Activated CD8-positive, alpha-beta memory T cell treated with anti-CD3 and anti-CD28 coated beads for 1 hour (primary cell): ENCODE measurements at places on chromosomes 16 and 17.

DNA sequence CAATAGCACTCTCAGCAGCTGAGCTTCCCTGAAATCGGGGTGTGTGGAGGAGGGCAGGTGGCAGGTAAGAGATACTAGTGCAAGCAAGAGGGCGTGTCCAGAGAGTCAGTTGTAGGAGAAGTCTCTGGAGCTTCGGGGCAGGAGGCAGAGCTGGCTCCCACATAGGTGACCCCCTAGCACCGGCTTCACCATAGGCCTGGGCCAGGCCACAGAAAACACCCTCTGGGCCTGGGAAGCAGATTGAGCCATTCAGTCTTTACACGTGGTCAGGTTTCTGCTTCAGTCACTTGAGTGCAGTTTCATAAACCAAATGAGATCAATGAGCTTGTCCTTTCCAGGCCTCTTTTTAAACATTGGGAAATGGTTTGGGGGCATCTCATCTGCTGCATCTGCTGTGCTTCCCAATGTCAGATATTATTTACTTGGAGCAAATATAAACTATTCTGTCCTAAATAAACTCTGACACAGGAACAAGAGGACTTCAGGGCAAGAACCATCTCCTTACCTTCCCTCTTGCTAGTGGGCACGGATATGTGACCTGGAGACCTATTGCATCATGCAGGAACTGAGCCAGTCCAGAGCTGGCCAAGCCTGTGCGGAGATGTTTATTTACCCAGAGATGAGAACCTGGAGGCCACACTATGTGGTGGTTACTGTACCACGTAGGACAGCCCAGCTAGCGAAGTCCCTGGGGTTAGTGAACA lies 16.1 kb downstream of the CCR7 start:
- DNase-seq, result no peak

GRCh38 chr17:8019166-8019565 lies 16.8 kb downstream of the GUCY2D start:
- DNase-seq, result no peak

- DNase-seq, result no peak
These were observed 25.4 kb upstream of the KRT20 start for GRCh38 chr17:40910441-40910841.

- DNase-seq, result no peak
These were observed 302.2 kb downstream of the C16orf95 start for GRCh38 chr16:87015021-87015420.

GRCh38 chr17:33152783-33153182 lies 140.3 kb downstream of the ASIC2 start:
- DNase-seq, result no peak

DNA sequence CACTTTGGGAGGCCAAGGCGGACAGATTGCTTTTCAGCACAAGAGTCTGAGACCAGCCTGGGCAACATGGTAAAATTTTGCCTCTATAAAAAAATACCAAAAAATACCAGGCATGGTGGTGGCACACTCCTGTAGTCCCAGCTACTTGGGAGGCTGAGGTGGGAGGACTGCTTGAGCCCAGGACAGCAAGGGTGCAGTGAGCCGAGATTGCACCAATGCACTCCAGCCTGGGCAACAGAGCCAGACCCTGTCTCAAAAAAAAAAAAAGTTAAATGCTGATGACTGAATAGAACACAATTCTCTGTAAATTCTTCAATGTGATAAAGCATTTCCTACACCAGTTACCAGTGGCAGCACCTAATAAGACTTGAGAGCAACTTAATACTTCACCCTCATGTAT lies 65.7 kb downstream of the KANSL1 start:
- no peak for DNase-seq

DNA sequence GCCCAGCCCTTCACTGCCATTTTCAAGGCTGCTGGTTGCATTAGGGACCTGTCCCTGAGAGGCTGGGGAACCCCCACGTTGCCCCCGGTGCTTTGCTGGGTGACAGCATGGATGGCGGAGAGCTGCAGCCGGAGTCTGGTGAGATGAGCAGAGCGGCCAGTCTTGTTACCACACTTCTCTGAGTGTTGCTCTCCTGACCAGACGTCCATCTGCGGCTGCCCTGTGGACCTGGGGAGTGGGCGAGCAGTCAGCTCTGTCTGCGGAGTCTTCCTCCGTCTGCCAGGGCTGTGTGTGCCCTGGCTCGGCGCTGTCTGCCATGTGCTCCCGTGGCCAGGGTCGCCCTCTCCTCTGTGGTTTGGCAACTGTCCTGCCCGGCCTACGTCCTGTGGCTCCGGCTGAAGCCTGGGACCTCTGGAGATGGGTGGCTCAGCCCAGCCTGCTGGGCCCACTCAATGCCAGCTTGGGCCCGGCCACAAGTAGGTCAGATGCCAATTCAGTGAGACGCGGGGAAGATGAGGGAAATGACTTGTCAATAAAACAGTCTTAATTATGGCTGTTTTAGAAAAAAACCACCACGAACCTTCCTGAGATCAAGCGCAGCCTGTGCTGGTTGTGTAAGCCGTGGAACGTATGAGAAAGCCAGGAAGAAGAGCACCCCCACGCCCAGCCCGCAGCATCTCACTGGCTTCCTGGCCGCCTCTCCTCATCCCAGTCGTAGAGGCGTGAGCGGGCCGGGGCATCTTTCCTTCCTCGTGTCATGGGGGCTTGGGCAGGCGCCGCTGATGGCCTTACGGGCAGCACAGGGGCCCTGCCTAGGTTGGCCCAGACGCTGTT lies 7.9 kb downstream of the KCTD5 start:
- no peak for DNase-seq

- no peak for DNase-seq
These were observed 2.8 kb upstream of the PRKAR1A start for GRCh38 chr17:68509141-68510057.

DNA sequence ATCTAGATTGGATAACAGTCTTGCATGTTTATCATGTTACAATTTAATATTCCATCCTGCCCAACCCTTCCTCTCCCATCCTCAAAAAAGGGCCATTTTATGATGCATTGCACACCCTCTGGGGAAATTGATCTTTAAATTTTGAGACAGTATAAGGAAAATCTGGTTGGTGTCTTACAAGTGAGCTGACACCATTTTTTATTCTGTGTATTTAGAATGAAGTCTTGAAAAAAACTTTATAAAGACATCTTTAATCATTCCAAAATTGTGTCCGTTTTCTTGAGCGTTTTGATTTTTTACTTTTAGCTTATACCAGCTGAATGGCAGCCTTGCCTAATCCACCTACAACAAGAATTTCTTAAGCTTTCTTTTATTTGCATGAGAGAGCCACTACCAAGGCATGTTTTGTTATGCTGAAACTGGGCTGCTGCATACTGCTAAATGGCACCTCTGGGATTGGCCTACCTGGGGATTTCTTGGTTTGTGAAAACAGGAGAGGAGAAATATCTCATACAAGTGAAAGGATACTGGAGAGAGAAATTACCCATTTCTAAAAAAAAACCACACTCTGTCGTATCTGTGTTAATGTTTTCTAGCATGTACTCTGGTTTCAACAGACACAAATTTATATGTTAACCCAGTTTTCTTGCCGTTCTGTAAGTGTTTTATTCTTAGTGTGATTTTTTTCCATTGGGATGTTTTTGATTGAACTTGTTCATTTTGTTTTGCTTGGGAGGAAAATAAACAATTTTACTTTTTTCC lies 52.2 kb downstream of the TUBD1 start:
- no peak for DNase-seq

DNA sequence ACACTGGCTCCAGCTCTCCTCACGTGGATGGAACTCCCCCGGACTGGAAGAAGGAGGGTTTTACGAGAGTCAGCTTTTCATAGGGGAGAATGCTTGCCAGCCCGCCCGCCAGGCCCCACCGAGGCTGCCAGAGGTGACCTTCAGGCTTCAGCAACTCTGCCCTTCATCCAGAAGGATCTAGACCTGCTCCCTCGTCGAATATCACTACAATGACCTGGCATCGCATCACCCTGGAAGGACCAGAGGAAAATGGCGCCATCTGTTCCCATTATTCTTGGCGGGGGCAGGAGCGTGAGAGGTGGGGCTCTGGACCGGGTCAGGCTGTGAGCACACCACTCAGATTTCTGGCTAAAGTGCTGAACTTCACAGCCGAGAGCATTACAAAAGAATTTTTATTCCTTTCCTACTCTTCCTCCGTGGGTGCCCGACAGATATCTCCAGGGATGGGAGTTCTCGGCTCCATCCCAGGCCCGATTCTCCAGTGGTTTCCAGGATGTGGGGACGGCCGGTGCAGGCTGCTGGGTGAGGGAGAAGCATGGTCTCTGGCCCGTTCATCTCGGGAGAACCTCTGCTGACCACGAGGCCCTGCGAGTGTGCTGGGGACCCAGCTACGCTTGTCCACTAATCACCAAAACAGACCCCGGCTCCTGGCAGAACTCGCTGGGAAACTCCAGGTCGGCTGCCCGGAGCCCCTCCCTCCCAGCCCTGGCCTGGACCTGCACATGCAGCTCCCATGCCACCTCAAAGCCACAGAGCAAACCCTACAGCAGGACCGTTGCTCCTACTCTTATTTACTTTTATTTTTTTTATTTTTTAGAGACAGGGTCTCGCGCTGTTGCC lies 36.8 kb upstream of the ZNF469 start:
- DNase-seq, result no peak

GRCh38 chr17:82703935-82704865 lies 5.7 kb upstream of the RAB40B start:
- no peak for DNase-seq

GRCh38 chr16:68737046-68737729 lies at the start of gene CDH1:
Gene CDH1, plus strand, starts transcription at chr16:68737292. Its CDS starts 124 bp downstream, at chr16:68737416.
- DNase-seq, result no peak

DNA sequence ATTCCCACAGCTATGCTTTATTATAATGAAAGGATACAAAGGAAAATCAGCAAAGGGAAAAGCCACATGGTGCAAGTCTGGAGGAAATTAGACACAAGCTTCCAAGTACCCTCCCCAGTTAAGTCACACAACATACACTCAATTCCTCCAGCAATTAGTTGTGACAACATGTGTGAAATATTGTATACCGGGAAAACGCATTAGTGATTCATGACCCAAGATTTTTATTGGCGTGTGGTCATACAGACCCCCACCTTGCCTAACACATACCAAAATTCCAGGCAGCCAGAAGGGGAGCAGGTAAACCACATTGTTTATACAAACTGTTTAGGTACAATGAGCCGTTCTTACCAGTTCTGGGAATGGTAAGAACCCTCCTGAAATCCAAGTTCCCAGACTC lies 160.6 kb downstream of the CYB561 start:
- DNase-seq, result no peak

DNA sequence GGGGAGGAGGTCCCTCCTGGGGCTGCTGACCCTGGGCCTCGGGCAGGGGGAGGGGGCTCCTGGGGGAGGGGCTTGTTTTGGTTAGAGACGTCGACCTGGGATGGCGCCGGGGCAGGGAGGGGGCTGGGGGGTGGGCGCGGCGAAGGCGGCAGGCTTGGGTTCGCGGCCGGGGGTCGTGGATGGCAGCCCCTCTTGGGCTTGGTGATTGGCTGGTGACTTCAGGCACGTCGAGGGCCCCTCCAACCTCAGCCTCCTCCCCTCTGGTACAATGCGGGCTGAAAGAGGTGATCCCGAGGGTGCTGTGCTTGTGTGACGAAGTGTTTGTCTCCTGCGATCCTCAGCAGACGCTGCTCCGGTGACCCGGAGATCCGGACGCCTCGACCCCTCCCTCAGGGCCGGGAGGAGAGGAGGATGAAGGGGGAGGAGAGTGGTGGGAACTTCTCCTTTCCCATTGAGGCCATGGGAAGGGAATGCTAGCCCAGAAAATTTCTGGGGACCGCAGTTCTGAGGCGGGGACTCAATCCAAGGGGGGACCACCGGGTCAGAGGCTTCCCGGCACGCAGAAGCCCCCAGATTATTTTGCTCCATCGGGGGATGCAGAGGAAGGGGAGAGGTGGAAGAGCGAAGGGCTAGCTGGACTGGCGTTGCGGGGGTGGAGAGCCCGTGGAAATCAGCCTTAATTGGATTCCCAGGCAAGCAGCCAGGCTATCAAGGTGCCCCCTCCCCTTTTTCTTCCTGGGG lies 43.9 kb downstream of the RAI1 start:
- DNase-seq, result no peak

DNA sequence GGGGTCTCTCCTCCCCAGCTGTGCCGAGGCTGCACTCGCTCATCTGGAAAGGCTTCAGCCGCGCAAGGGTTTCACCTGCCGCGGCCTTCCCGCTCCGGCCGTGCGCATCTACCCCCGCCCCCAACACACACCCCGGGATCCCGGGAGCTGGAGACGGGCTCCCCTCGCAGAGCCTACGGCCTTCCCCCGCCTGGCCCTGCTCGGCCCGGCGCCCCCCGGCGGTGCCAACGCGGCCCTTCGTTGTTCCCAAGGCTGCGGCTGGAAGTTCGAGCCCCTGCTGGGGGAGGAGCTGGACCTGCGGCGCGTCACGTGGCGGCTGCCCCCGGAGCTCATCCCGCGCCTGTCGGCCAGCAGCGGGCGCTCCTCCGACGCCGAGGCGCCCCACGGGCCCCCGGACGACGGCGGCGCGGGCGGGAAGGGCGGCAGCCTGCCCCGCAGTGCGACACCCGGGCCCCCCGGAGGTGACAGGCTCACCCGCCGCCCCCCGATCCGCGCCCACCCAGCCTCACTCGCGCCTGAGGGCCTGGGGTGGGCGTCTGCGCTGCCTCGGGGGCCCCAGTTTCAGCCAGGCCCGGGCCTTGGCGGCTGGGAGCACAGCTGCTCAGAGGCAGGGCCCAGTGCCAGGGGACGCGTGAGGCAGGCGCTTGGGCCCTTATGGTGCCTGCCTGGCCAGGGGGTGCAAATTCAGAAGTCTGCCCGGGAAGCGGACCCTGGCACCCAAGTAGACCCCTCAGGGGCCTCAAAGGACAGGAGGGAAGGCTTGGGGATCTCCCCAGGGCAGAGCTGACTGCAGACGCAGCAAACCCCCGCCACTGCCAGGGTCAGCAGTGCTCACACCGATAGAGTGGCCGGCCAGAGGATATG lies 11.2 kb downstream of the GALK1 start:
- DNase-seq, result peak; percentile 62

DNA sequence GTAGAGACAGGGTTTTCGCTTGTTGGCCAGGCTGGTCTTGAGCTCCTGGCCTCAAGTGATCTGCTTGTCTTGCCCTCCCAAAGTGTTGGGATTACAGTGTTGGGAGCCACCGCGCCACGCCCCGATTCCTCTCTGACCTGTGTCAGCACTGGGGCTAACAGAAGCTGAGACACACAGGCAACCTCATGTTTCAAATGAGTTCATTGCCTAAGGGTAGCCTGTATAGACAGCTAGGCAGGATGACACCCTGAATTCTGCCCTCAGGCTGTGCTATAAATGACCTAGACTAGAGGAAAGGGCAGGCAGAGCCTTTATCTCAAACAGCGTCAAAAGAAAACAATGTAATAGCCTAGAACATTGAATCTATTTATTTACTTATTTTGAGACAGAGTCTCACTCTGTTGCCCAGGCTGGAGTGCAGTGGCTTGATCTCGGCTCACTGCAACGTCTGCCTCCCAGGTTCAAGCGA lies 2.3 kb upstream of the CDK3 start:
- DNase-seq, result no peak
